ENCODE measurements at places on chromosomes 2 and 18.

DNA sequence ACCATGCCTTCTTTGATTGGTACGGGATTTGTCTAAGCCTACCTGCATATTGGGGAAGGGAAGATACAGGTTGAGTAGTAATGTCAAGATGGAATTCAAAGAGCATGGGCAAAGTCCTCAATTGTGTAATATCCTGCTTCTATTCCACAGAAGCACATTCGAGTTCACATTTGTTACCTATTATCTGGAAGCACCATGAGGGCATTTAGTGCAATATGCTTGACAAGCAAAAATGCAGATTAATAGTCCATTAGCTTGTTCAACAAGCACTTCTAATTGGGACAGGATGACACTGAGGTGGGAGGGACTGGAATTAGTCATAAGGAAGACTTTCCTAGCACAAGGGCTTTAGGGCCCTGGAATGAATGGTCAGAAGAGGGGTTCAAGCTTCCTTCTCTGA, 40.5 kb downstream of the MYO5B start:
- DNase-seq = no peak

GRCh38 chr18:47930199-47930930, at the start of gene SMAD2:
SMAD2 (minus strand) TSS chr18:47930659; CDS start chr18:47896756, 33,903 bp downstream.
- peak; percentile 61 for DNase-seq

- DNase-seq = no peak
Measured at GRCh38 chr2:224528171-224528570, 57.0 kb downstream of the CUL3 start.

DNA sequence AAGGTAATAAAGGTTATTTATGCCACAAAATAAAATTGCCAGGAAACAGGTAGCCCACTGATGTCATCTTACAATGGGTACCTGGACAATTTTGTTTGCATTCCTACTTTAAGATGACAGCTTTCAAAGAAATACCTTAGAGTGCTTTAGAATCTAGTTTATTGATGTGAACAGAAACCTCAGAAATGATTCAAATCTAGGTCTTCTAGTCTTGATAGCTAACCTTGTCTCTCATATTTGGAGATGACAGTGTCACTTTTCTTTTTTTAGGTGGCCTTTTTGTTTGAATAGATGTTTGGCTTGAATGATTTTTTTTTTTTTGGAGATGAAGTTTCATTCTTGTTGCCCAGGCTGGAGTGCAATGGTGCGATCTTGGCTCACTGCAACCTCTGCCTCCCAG, 69.1 kb downstream of the PIK3C3 start:
- no peak for DNase-seq

DNA sequence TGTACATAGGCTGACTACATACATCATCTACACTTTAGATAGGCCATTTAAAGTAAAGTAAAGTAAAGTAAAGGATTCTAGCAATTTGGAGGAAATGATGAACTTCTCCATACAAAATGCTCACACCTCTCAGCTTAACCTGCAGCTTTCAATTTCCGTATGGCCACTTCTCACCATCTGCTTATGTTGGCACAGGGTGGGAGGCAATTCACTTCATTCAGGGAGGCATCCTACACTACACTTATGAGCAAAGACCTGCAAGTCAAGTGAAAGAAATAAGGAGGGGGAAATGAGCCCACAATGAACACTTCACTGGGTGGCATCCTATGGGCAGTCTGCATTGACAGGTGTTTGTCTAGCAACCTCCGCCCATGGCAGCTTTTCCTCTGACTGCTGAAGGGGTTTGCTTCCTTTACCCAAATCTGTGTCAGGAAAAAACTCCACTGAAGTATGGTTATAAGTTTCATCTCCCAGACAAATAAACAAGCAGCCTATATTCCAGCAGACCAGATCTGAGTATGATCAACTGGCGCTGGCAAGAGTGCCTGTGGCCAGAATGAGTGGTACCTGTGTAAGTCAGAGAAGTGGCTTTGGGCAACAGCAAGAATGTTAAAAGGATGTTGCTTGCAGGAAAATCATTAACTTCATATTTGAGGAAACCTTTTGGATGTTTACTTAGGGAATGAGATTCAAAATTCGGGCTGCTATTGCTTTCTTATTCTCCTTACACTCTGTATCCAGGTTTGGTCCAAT, 449.1 kb downstream of the TGIF1 start:
- no peak for DNase-seq

- DNase-seq = no peak
Measured at GRCh38 chr2:23092831-23093230, 292.1 kb upstream of the KLHL29 start.

GRCh38 chr2:240269886-240270285, 129.4 kb upstream of the OTOS start:
- DNase-seq = no peak

DNA sequence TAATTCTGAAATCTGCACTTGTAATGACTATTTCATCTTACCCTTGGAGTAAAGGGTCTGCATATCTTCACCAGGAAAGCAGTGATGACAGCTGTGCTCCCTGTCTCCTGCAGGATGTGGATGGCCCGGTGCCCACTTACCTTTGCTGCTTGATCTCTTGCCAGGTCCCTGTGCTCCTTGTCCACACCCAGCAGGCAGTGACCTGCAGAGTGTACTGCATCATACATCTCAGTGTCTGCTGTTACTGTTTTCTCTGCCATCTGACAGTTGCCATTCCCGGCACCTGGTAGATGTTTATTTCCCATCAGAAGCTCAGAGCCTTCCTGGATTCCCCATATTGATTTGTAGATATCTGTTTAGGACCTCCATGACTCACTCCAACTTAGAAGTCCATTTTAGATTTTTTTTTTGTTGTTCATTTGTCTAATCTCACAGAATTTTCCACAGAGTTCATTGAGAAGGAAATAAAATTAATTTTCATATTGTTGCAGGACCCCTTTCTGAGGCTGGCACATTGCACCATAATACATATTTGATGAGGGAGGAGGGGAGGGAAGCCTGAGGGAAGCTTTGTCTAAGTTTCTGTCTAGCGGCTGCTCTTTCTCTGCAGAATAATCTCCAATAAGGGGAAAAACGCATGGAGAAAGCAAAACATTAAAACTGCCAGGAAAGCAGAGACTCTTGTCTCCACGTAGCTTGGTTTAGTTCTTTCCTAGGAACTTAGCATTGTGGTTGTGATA, 697.5 kb upstream of the RAB6C start:
- no peak for DNase-seq

GRCh38 chr18:72819050-72819449, 48.7 kb downstream of the NETO1 start:
- no peak for DNase-seq

DNA sequence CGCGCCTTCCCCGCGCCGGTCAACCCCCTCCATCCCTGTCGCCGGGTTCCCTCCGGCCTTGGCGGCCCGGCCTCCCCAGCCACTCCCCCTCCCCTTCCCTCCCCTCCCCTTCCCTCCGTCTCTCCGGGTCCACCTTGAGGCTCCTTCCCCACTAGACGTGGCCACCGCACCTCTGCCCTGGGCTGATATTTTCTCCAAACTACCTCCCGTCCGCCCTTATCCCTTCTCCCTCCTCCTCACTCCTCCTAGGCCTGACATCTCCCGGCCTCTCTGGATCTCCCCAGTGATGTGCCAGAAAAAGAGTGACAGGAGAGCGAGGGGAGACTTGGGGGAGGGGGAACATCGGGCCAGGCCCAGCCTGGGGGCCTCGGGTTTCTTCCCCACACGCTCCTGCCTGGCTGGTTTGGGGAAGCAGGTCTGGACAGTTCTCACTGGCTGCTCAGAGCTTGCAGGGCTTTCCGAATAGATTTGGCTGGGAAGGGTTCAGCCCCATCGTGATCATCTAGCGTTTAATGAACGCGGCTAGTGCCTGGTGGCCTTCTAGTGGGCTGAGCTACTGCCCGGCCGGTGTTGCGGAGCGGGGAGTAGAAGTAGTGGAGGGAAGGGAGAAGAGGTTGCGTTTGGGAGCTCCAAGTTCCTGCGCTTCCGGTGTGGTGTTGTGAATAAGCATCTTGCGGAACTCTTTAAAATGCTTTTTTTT, 641 bp downstream of the MAPRE3 start:
- no peak for DNase-seq

DNA sequence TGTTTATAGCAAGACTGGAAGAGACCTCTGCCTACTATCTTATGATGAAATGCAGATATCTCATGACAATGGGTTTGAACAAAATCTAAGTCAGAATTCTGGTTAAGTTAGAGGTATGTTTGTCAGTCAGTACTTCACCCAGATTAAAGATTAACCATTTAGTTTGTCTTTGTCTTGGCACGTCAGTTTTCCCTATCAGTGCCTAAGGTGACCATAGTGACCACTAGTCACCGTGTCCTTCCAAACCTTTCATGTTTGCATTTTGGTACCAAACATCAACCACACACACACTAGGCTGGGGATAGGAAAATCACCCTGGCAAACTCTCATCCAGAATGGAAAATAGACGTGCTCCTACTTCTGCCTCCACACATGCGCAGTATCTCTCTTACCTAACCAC, 248.9 kb downstream of the PIEZO2 start:
- DNase-seq = no peak

- no peak for DNase-seq
Measured at GRCh38 chr2:135744760-135745314, 3.2 kb downstream of the UBXN4 start.

DNA sequence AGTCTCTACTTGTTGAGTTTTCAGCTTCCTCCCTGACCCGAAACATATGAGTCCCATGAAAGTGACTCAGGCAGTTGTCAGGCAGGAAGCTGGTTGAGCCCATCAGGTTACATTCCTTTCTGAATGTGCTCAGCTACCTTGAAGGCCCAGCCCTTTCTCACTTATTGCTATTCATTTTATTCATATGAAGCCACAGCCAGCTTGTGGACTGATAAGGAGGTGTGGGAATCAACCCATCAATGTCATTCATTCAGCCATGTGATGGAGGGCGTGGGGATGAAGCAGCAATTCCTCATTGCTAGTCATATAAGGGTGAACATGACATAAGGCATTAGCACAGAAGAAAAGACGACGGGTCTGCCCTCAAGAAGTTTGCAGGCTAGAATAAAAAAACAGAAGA, 5.3 kb upstream of the VPS4B start:
- DNase-seq = no peak

DNA sequence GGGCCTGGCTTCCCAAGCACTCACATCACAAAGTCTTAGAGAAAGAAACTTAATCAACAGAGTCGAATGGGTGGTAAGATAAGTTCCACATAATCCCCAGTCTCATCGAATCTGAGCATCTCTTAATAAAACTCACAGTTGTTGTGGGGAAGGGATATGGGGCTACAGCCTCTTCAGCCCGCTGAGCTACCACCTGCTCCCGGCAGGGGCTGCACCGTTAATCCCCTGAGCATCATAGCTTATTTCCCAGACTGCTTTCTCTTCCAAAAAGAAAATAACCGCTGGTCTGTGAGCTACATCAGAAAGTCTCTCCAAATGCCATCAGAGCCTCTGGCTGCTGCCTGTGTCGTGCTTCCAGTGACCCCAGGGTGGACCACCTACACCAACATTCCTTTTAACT, 139.4 kb upstream of the CELF4 start:
- DNase-seq = no peak

DNA sequence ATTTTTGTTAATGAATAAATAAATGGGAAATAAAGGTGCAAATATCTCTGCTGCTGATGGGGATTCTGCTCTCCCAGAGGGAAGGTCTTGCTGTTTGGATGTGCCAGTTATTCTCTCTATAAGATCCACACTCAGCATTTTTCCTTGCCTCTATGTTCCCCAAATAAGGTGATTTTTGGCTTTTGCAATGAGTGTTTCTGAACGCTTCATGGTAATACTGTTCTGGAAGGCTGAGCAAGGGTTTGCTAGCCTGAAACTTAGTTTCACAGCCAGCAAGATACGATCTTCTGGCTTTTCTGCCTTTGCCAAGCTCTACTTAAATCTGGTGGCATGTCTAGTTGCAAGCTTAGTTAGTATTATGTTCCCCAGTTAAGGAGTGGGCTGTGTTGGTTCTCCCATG, 114.6 kb downstream of the LPIN1 start:
- DNase-seq = no peak

GRCh38 chr2:104852090-104852666, 1.7 kb upstream of the POU3F3 start:
- DNase-seq = no peak

DNA sequence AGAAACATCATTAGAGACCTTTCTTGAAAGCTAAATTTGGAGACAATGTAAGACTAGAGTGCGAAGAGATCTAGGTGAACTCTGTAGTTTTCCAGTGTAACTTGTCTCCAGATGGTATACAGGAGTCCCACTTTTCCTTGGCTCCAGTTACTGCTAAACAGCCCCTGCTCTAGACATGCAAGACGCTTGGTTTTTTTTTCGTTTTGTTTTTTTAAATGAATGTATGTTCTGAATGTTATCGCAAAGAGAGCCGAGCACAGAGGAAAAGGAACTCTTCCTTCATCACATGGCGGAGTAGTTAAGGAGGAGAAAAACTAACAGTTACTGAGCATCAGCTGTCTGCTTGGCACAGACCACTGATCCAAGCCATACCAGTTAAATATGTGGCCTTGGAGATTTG, 2.4 kb downstream of the RALB start:
- no peak for DNase-seq

DNA sequence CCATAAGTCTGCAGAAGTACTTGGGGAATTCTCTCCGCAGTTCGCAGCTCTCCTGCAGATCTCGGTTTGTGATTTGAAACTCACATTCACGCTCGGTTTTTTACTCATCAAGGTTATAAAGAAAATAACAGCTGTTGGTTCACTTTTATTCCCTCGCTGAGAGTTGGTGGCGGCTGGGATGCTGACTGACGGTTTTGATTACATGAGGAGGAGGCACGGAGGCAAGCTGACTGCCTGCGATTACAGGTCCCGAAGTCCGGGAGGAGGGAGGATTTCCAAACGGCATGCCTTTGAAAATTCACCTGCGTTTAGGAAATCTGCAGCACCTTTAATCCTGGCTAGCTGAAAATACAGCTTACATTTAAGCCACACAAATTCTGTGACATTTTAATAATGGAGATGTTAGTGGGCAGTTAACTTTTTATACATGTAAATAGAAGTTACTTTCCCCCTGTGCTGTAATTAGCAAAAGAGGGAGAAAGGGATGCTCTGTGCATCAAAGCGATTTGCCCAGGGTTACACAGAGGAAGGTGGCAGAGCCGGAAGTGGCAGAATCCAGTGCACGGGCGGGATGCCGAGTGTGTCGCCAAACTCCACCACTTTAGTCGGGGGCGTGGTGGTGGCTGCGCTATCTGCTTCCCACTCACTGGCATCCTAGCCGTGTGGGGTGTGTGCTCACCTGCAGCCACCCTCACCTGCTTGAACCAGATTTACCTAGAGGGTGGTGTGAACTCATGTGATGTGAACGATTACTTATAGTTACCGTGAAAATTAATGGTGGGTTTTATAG, 14.7 kb downstream of the AGAP1 start:
- DNase-seq = no peak

DNA sequence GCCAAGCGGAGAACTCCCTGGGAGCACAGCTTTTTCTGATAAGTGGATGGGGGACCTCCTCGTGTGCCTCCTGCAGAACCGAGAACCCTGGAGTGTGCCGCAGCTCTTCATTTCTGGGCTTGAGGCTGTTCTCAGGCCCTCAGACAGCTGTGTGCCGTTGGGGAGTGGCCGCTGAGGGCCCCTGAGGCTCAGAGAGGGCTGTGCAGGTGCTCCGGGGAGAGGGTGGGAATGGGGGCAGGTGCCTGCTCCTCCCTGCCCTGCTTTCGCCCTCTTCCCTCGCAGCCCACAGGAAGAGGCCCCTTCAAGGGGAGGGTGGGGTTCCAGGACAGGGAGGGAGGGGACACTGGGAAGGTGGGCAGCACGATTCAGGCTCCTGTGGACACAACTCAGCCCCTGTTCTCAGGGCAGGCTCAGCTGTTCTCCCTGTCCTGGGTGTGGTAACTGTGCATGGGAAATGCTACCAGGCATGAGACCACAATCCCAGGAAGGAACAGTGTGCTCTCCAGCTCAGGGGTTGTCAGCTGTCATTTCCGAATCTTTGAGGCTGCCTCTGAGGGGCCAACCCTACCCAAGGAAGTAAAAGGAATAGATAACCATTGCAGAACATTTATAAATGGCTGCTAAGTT, 11.3 kb downstream of the LCT start:
- DNase-seq = no peak
